Cortex of kidney (tissue), 1 donor: ENCODE measurements at places on chromosomes 6 and 20.
A peak's percentile ranks its signal among the peaks of the same experiment; 100 is the strongest.

DNA sequence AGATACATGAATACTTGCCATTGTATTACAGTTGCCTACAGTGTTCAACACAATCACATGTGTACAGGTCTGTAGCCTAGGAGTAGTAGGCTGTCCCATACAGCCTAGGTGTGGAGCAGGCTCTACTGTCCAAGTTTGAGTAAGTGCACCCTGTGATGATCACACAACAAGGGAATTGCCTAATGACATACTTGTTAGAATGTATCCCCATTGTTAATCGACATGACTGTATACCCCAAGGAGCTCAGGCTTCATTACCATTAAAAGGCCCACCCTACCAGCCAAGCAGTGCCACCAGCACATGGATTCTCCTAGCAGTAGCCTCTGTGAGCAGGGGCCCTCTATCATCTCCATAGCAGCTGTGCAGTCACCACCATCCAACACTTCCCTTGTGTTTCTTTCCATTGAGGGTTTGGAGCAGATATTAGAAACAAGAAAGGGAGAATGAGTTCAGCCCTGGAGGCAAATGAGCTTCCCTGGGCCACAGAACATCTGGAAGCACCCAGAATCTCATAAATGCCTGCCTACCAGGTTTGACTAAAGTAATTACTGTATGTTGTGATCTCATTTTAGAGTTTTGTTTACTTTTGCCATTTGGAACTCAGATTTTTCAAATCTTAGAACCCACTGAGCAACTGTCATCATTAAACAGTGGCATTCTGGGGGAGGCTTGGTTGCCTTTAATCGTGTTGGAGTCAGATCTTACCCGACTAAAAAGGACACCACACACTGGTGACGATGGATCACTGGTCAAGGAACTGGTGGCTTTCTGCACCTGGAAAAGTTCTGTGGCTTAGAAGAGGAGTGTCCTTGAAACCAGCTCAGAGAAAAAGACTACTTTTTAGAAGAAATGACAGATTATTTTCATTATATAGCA, 104.9 kb downstream of the TULP4 start:
- DNase-seq: no peak

DNA sequence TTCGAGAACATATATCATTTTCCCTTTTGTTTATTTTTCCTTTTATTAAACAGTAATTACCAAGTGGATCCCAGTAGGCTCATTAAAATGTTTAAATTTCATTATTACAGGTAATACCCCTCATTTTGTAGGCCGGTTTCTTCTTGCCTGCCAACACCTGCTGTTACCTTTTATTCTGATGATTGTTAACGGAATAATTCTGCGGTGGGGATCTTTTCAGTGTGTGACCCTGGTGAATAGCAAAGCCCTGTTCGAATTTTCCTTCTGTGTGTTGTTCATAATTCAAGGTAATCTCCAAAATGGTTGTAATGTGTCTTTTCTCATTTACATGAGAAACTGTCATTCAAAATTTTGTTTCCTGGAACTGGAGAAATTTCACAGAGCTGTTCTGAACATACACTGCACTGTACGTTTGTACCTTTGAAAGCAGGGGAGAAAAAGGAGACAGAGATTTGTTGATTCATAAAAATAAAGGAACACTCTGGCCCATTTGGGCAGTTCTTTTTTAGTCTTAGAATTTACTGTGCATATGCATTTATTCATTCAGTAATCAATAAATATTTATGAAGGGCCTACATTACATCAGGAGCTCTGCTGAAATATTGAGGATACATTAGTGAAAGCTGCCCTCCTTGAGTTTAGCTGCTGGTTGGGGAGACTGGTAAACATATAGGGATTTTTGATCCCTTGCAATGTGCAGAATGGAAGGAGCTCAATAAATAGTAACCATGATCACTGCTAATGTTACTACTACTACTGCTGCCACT, 502.0 kb downstream of the QKI start:
- no peak for DNase-seq

GRCh38 chr20:38420388-38421085, 14.6 kb downstream of the SNHG17 start:
- DNase-seq: no peak

DNA sequence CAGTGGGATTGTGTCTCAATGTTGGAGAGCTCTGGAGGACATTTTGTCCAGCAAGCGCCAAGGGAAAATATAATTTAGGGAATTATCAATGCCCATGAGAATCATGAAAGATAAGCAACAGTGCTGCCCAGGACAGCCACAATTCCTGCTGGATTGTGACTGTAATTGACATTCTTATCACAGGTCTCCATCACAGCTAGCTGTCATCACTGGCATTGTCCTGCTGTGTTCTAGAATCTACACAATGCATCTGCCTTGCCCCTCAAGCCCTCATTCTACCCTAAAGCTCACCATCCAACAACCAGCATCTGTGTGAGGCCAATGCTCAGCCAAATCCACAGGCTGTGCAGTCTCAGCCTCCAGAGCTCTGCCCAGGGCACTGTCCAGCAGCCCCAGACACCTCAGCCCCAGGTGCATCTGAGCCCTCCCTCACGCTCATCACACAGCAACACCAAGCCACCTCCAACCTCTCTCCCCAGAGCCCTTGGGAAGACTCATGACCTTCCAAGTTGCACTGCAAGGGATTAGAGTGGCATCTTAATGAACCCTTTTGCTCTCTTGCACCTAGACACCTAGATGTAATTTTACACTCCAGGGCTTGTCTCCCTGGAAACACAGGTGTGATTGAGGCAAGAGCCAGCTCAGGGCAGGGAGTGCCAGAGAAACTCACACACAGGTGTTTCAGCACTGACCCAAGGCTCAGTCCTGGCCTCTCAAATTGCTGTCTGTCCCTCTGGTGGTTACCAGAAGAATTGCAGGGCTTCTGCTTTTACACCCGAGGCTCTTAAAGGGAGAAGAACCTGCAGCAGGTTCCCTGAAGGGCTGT, 85.2 kb upstream of the PHACTR3 start:
- no peak for DNase-seq

DNA sequence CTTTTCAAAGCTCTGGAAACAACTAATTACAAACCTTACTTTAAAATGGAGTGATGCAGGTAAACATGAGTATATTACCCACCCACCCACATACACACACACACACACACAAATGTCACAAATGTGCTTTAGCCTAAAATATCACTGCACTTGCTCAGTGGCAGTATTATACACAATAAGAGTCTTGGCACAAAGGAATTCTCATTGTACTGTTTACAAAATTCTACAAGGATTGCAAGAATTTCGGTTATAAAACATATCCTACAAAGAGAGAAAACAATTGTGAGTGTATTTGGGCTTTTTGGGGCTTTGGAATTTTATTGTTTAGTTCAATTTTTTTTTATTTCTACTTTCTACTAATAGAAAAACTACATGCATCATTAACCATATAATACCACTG, 113.2 kb upstream of the BEND6 start:
- no peak for DNase-seq

DNA sequence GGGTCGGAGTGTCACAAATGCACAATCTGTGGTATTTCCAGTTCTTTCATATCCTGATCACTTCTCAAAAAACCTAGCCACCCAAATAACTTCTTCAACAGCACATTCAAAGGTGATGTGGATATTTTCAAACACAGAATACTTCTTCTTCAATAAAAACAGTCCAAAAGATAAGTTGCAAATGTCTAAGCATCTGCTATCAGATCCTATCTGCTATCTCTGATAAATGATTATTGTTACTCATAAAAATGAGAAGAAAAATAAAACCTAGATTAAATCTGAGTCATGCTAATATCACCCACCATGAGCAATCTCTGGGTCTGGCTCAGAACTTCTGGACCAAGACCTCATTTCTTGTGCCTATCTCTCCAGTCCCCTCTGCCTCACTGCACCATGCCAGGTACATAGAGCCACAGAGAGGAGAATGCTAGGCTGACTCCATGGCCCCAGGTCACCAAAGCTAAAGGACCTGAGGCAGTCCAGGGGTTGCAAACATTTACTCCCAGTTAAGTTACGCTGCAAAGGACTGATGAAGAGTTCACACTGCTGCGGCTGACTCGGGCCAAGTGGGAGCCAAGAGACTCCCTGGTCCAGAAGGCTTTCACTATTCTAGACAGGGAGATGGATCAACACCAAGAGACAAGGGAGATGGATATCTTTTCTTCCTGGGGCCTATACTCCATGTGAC, 101.4 kb downstream of the KIF13A start:
- DNase-seq: no peak

- no peak for DNase-seq
These were observed 49.2 kb downstream of the FAM217A start for GRCh38 chr6:4029687-4030086.

- DNase-seq: no peak
These were observed at the start of gene LRRC73 for GRCh38 chr6:43509984-43510826. Gene LRRC73 (minus strand): TSS chr6:43510346. CDS start chr6:43509785, 561 bp downstream.

- no peak for DNase-seq
These were observed 1.6 kb downstream of the ZMYND8 start for GRCh38 chr20:47354714-47355488.

- DNase-seq: no peak
These were observed 723 bp downstream of the MANEA start for GRCh38 chr6:95578106-95578410.

DNA sequence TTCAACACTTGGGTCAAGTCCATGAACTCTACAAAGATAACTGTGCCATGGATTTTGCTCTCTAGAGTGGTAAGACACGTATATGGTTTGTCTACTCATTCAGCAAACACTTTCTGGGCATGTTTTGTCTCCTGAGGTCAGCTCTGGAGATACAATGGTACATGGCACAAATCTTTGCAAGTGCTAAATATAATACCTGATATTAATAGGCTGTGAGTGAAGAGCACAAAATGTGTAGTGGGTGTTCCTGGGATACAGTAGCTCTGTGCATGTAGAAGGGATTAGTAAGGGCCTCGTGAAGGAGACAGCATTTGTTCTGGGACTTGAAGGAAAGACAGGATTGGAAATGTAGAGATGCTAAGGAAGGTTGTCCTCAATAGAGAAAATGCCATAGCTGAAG, 360.9 kb downstream of the BCKDHB start:
- no peak for DNase-seq

DNA sequence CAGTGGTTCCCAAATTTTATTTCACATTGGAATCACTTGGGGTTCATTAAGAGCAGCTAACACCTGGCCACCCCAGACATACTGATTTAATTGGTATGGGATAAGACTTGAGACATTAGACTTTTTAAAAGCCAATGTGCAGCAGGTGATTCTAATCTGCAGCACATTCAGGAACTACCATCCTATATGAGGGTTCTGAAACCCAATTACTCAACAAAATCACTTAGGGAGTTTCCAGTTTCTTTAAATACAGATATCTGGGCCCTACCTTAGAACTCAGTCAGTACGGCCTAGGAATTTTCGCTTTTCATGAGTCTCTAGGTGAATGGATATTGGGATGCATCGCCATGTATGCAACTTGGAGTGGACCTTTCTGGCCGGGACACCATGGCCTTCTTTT, 24.0 kb upstream of the L3MBTL3 start:
- no peak for DNase-seq

GRCh38 chr6:149216459-149216858, 101.1 kb upstream of the TAB2 start:
- no peak for DNase-seq

- DNase-seq: no peak
These were observed 140.7 kb upstream of the FLRT3 start for GRCh38 chr20:14478126-14478525.

- DNase-seq: no peak
These were observed 76.2 kb downstream of the SLC24A3 start for GRCh38 chr20:19288636-19289035.

GRCh38 chr20:25867776-25868649, 171.4 kb upstream of the ZNF337 start:
- DNase-seq: peak; percentile 13

- DNase-seq: no peak
These were observed 21.7 kb upstream of the AVP start for GRCh38 chr20:3106185-3106584.

GRCh38 chr20:33284284-33284683, 1.3 kb downstream of the BPIFB1 start:
- DNase-seq: no peak

- no peak for DNase-seq
These were observed 144.8 kb downstream of the TTLL2 start for GRCh38 chr6:167469672-167470071.

- no peak for DNase-seq
These were observed 588.0 kb upstream of the ARID1B start for GRCh38 chr6:156189195-156189594.

- no peak for DNase-seq
These were observed 25.3 kb downstream of the GMDS start for GRCh38 chr6:2220154-2220553.

GRCh38 chr6:74100719-74101287, 404.8 kb downstream of the CD109 start:
- no peak for DNase-seq

GRCh38 chr20:57260934-57261333, 5.5 kb downstream of the BMP7 start:
- no peak for DNase-seq

- DNase-seq: no peak
These were observed 80.6 kb downstream of the LAMA2 start for GRCh38 chr6:128963561-128963960.
